ENCODE measurements at places on chromosomes 1 and 21.

DNA sequence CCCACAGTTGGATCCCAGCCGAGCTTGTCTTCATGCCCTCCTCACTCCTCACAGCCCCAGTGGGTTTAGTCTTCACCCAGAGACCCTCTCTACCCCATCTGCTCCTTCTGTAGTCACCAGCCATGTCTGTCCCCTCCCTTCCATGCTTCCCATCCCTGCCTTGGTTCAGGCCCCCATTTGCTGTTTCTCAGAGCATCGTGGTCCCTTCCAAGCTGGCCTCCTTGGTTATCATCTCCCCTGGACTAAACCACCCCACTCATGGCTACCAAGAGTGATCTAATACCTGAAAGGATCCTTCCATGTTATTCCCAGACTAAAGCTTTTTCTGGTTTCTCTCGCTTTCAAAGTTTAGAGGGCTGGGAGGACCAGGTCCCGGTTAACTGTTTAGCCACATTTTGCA, 8.3 kb downstream of the CNIH3 start:
- no peak for DNase-seq

DNA sequence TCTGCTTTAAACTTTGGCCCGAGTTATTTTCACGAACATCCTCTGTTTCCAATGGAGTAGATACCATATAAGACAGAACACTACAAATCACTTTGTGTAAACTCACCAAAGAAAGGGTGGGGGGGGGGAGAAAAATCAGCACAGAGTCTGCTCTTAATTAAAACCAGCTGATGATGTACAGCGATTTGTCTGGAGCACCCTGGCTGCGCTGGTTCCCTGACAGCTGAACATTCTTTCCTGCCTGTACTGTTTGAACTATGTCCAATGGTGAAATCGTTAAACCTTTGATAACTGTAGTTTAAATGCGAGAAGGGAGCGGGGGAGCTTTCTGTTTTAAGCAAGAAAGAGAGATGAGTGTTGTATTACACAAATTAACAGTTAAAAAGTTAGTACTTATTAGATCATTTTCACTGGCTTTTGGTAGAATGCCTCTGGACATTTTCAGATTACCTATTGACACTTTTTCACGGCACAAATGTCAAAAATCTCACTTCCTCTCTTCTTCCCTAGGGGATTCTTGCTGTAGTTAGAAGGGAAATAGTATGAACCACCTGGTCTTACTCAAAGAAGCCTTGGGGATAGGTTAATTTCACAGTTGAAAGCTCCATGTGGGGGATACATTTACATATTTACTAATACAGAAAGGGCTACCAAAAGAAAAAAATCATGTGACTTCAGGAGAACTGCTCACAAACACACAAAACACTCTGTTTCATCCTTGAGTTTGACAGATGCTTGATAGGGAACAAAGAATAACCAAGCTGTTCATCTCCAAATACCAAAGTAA, 140.2 kb upstream of the RUNX1 start:
- DNase-seq = no peak

GRCh38 chr1:207901041-207901653, 9.8 kb downstream of the CD34 start:
- DNase-seq = no peak

GRCh38 chr1:29121936-29122681, 1.6 kb downstream of the TMEM200B start:
- no peak for DNase-seq

DNA sequence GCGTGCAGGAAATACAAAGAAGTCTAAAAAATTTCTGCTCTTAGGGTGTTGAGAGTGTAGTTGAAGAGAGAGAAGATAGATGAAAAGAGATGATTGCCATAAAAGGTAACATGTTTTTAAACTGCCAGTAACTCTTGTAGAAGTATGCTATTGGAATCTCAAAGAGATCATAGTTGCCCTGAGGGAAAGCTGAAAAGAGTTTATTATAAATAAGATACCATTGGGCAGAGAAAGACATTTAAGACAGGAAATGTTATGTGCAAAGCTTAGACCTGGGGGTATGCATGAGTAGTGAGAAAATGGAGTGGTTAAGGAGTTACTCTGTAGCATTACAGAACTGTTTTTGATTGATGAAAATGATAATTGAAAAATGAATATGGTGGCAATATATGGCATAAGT, 17.6 kb downstream of the GABPA start:
- no peak for DNase-seq

DNA sequence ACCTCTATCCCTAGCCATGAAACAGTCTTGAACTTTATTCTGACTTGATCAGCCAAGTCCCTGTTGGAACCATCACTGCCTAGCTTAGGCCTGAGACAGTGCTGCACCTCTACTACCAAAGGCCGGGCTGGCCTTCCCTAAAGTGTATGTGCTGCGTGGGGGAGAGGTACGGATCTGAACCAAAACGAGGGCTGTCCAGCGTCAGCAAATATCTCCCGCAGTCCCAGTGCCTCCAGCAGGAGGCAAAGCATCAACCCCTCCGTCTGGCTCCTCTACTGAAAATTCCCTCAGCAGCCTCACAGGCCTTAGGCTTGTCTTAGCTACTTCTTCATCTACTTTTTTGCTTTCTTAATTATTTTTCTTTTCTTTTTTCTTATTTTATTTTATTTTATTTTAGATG, 33.3 kb upstream of the KIF26B start:
- no peak for DNase-seq

- DNase-seq = no peak
These were observed 127.0 kb upstream of the TIAM1 start for GRCh38 chr21:31470896-31471694.

- DNase-seq = peak; percentile 76
These were observed 7.6 kb upstream of the AADACL4 start for GRCh38 chr1:12636098-12636950.

DNA sequence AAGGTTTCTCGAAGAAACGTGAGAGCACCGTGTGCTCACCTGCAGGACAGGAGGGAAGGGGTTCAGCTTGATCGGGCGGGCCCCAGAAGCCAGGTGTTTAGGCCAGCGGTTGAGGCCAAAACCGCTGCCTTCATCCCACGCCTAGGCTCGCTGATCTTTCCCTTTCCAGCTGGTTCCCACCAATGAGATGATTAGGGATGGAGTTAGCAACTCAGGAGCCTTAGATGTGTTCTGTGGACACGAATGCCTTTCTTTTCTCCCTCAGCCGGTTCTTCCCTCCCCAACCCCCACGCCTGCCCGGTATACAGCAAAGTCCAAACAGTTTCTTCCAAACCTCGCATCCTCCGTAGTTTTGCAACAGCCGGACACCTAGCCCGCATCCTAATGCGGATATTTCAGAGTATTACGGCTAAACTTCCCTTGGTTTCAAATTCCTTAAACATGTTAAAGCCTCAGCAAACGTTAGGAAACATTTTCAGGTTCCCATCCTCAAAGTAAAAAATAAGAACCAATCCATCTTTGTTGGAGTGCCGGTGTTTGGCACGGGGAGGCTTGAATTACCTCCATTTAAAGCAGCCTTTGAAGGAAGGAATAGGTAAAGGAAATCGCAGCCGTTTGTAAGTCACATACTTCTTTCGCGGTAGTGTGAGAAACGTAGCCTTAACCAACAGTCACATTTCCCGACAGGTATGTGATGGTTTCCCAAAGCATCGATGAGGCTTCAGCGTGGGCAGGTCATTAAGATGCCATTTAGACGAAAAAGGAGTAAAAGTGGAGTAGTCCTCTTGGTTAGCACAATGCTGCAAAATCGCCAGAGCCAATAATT, 1.1 kb downstream of the LRRC8C start:
- peak; percentile 13 for DNase-seq

DNA sequence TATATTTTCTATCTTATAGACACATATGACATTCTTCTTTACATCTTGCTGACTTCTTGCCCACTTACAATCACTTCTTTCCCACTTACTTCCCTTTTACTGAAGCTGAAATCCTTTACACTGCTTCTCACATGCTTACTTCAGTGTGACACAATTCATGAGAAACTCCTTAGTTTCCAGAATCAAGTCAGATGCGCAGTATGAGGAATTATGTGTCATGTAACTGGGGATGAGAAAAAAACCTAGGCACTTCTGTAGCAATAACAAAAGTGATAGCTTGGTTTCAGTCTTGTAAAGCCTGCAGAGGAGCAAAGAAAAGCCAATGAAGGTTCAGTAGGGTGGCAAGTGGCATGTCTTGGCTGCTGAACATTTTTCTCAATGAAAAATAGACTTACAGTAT, 566.2 kb upstream of the RGS18 start:
- no peak for DNase-seq

DNA sequence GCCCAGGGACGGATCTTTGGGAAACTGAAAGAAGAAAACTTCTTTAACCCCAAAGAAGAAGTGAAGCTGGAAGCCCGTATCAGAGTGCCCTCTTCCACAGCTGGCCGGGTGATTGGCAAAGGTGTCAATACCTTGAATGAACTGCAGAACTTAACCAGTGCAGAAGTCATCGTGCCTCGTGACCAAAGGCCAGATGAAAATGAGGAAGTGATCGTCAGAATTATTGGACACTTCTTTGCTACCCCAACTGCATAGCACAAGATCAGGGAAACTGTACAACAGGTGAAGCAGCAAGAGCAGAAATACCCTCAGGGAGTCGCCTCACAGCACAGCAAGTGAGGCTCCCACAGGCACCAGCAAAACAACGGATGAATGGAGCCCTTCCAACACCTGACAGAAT, 114.0 kb downstream of the NBPF12 start:
- DNase-seq = no peak

DNA sequence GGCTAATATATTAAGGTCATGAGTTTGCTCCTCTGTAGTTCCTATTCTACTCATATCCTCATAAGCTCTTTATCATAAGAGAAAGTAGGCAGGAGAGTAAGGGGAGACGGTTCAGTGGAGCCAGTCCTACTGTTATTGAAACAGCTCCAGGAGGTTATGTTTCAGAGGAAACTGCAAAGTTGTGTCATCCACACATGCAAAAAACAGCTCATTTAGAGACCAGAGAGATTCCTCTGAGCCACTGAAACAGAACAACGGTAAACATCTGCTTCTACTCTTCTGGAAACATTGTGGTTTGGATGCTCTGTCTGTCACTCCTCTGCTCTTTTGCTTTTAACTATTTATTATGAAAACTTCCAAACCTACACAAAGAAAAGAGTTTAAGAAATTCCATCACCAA, 66.3 kb upstream of the PPP2R5A start:
- DNase-seq = no peak

GRCh38 chr21:33124889-33125288, 54.9 kb downstream of the OLIG1 start:
- no peak for DNase-seq

GRCh38 chr1:7879228-7879627, 26.4 kb upstream of the UTS2 start:
- DNase-seq = no peak

DNA sequence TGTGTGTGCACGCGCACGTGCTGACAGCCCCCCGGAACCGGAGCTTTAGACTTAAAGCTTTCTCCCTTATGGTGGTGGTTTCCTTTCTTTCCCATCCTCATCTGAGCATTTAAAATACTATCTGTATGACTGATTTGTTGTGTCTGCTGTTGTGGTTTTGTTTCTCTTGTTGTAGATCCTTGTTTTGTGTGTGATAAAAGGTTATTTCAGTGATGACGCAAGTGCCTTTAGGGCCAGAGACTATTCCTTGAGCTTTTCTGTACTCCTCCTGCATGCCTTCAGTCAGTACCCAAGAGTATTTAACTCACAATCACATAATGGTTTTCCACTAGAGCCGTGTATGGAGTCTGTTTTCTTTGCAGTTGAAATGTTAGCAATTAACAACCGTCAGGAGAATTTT, 45.4 kb downstream of the LCA5L start:
- no peak for DNase-seq

Measured in HTR-8/SVneo (cell line).